Stimulated activated CD8-positive, alpha-beta memory T cell treated with anti-CD3 and anti-CD28 coated beads, Interleukin-15, amount 100 ng/mL, for 4 hours (primary cell): ENCODE measurements at places on chromosomes 5 and 9.

DNA sequence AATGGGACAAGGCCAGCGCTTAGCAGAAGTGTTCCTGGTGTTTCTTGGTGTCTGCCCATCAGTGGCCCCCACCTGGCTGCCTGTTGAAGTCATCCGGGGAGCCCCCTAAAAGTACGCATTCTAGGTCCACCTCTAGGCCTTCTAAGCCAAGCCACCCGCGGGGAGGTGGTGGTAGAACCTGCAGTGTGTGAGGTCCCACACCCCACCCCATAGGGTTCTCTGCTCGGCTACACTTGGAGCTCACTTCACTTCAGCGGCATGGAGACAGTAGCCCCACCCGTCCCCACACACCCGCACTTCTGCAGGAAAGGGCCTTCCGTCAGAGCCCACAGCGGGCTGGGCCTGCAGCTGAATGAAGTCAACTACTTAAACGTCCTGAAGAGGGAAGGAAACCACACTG is 29.6 kb upstream of the FCN2 start:
- DNase-seq, result no peak

GRCh38 chr5:62671479-62671878 is 92.9 kb downstream of the LRRC70 start:
- no peak for DNase-seq

GRCh38 chr9:4079346-4079745 is 220.5 kb downstream of the GLIS3 start:
- DNase-seq, result no peak

DNA sequence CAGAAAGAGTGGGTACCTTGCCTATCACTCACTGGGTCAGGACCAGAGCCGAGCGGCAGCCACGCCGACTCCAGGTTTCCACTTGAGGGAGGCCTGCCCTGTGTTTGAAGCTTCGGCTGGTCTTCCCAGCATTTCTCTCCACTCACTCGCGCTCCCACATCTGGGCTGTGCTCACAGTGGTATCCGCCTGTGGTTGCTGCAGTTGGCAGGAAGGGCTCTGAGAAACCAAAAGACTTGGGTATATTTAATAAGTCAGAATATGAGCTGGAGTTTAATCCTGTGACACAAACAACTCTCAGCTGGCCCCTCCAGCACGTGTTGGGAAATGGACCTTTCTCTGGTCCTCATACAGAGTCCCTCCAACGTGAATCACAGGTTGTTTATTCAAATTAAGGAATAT is 70.9 kb downstream of the SPRY4 start:
- no peak for DNase-seq

GRCh38 chr5:94459915-94460314 is 158.5 kb downstream of the KIAA0825 start:
- no peak for DNase-seq

- DNase-seq, result no peak
Measured at GRCh38 chr5:73170522-73170921, 2.5 kb upstream of the TMEM174 start.

- DNase-seq, result no peak
Measured at GRCh38 chr5:180142021-180142765, 66.8 kb downstream of the RASGEF1C start.
